Activated naive CD8-positive, alpha-beta T cell treated with anti-CD3 and anti-CD28 coated beads, Interleukin-2, amount 50 U/mL, for 16 hours (primary cell): ENCODE measurements at places on chromosomes 13 and 19.

GRCh38 chr13:107807306-107808073, 407.8 kb downstream of the LIG4 start:
- no peak for DNase-seq

- no peak for DNase-seq
Measured at GRCh38 chr19:17138937-17139598, 63.5 kb downstream of the MYO9B start.

GRCh38 chr13:21034603-21035191, 26.7 kb downstream of the LATS2 start:
- no peak for DNase-seq

DNA sequence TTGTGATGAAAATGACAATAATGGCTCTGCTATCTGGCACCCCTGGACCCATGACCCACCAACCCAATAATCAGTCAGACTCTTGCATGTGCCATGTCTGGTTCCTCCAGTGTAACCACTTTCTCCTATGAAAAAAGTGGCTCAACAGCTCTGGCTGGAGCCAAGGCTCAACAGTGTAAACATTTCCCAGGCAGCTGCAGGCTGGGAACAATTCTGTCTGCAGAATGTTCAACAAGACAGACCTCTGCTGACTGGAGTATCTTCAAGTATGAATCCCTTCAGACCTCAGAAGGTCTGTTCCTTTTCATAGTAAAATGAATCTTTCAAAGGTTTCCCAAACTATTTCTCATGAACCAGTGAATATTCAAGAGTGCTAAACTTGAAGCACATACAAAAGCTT, 410.1 kb upstream of the HTR2A start:
- DNase-seq = no peak

GRCh38 chr13:37539170-37539569, 59.4 kb downstream of the POSTN start:
- no peak for DNase-seq

DNA sequence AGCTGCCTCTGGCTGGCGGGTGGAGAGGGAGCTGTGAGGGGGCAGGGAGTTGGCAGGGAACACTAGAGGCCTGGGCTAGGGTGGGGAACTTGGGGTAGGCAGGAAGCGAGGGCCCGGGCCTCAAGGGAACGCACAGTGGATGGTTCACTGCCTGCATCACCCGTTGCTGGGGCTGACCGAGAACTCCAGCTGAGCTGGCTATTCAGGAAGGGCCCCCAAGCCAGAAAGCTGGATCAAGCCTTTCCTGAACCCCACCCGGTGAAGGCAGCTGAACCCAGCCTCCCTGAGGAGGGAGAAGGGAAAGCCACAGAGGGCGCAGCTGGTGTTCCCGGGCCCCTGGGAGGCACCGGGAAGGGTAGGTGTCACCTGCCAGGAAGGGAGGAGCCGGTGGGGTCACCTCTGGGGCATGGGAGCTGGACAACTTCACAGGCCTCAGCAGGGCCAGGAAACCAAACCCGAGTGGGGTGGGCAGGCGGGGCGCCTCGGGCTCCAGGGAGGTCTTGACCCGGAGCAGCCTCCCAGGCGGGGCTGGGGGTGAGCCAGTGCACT, 13.9 kb downstream of the PALM start:
- DNase-seq = no peak

GRCh38 chr13:49082653-49083536, 107.2 kb downstream of the FNDC3A start:
- DNase-seq = no peak

DNA sequence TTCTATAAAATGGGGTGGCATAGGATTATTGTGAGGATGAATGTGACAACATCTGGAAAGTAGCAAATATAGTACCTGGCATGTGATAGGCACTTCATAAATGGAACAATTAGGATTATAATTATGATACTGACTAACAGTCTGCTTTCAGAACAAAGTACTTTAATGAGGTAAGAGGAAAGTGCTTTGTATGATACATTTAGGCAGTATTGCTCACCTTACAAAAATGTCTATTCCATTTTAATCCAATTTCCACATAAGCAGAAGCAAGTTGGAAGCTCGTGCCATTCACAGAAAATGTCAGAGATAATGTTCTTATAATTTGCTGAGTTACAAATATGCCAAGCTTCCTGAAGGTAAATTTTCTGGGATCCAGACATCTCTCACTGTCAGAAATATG, 16.9 kb upstream of the HTR2A start:
- no peak for DNase-seq
